COLO829 (cell line): ENCODE measurements at places on chromosomes 3 and 15.

- DNase-seq, result peak; percentile 72
These were observed 26.1 kb upstream of the KLHL6 start for GRCh38 chr3:183581496-183582155.

GRCh38 chr3:16088496-16088895 is 86.0 kb upstream of the GALNT15 start:
- no peak for DNase-seq

- DNase-seq, result no peak
These were observed 14.0 kb upstream of the LMAN1L start for GRCh38 chr15:74798388-74799254.

- DNase-seq, result no peak
These were observed 24.3 kb downstream of the OXNAD1 start for GRCh38 chr3:16289144-16289889.

GRCh38 chr3:112114576-112115160 is 18.4 kb downstream of the GCSAM start:
- DNase-seq, result no peak

DNA sequence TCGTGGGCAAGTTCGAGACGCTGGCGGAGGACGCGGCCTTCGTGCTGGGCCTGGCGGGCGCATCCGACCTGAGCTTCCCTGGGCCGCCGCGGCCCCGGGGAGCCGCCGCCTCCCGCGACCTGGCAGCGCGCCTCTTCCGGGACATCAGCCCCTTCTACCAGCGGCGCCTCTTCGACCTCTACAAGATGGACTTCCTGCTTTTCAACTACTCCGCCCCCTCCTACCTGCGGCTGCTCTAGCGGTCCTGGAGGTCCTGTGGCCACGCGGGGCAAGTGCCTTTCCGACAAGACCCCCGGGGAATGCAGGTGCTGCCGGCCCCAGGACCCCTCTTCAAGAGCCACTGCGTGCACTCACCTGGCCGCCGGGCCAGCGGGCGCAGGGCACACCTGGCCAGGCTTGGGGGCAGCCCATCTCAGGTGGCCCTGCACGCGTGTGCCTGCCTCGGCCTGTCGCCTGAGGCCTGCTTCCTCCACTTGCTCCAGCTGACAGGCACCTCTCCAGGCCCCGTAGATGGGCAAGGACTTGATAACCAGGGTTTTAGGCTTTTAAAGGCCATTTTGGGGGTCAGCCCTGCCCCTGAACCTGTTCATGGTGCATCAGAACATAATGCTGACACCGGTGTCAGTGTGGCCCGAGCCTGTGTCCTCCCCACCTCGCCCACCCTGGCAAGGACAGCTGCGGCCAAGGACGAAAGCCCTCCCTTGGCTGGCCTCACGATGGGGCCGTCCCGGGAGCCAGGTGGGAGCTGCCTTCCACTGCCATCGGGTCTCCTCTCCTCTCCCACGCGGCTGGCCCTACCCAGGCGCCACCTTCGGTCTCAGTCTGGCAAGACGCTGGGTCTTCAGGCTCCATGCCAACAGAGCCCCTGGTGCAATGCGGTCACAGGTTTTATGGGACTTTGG is 16.1 kb downstream of the C3orf22 start:
- no peak for DNase-seq

DNA sequence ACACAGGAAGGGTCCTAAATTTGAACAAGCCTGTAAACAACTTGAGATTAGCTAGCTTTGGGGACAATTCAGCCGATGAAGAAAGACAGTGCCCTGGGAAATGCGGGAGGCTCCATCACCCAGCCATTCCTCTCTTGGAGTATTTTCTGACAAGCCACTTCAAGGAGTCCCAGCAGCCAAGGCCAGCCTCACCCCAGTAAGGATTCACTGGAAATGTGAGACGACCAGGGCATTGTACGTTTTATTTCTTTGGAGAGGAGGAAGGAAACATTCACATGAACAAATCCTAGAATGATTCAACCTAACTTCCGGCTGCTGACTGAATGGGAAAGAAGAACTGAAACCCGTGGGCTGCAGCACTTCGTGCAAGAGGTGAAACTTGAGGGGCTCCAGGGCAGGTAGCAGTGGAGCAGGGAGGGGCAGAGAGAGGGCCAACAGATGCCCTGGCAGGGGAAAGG is 116.4 kb upstream of the ARHGEF3 start:
- no peak for DNase-seq

DNA sequence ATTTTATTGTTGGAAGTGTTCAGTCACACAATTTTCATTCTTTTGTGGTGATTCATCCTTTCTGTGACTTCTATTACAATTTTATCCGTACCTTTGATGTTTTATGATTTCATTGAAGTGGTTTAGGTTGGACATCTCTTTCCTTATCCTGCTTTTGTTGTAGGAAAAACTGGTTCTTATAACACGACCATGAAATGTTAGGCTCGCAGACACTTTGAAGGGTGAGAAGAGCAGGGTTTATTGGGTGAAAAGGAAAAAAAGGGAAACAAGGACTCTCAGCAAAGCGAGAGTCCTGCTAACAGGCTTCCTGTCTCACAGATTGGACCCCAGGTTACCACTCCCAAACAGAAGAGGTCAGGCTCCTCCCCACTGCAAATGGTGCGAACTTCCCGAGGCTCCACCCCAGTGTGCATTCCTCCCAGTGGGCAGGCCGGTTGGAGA is 257.4 kb downstream of the STXBP5L start:
- DNase-seq, result peak; percentile 10

GRCh38 chr15:73127302-73127936 is 75.2 kb downstream of the NEO1 start:
- DNase-seq, result peak; percentile 2

DNA sequence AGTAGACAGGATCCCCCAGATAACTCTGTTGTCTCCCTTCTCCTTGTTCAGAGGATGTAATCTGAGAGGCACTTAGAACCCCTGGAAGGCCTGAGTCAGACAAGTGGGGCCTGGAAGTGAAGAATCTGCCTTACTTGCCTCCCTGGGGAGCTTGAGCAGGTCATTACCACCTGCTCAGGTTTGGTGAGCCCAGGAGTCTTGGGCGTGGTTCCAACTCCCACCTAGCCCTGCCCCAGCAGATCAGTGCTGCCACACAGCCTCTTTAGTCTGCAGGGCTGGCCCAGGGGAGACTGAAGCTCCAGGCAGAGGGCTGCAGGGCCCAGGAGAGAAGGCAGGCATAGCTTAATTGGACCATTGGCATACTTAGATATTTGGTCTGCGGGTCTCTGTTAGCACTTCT is 230.0 kb downstream of the ERC2 start:
- DNase-seq, result no peak

GRCh38 chr3:108137460-108137814 is 46.6 kb upstream of the CD47 start:
- no peak for DNase-seq

- DNase-seq, result no peak
These were observed 348.5 kb downstream of the PYDC2 start for GRCh38 chr3:191809326-191809949.

DNA sequence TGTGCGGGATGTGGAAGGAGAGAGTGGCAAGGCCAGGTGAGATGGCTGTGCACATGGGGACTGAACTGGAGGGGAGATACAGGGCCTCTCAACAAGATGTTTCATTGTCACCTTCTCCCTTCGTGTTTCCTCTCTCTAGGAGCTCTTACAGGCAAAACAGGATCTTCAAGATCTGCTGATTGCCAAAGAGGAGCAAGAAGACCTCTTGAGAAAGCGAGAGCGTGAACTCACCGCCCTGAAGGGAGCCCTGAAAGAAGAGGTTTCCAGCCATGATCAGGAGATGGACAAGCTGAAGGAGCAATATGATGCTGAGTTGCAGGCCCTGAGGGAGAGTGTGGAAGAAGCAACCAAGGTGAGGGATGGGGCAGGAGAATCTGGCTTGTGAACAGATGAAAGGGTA is 85.2 kb downstream of the CGNL1 start:
- DNase-seq, result no peak

DNA sequence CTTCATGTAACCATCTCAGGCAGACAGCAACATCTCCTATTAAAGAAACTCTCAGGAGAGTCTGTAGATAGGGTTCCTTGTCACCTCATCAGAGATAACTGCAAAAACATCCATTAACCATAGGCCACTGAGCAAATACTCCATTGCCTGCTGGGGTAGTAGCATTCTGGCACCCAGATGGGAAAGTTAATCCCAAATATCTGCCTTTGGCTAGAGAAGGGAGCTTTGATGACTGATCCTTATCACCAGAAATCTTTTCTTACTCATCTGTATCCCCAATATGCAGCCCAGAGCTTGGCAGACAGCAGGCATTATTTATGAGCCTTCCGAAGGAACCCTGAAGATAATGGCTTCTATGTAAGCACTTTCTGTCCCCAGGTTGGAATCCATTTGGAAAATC is 173.1 kb downstream of the MFSD1 start:
- DNase-seq, result no peak

DNA sequence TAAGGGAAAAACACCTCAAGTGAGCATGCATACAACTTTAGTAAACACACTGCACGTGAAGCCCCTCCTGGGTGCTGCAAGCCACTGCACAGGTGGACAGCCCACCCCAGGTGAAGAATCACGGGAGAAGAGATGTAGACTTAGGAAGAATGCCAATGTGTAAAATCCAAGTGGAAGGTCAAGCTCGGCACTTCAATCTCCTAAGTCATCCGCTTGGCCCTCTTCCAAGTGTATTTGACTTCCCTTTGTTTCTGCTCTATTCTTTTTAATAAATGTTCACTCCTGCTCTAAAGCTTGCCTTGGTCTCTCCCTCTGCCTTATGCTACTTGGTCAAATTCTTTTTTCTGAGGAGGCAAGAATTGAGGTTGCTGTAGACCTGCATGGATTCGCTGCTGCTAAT is 316.6 kb downstream of the EDEM1 start:
- DNase-seq, result no peak

DNA sequence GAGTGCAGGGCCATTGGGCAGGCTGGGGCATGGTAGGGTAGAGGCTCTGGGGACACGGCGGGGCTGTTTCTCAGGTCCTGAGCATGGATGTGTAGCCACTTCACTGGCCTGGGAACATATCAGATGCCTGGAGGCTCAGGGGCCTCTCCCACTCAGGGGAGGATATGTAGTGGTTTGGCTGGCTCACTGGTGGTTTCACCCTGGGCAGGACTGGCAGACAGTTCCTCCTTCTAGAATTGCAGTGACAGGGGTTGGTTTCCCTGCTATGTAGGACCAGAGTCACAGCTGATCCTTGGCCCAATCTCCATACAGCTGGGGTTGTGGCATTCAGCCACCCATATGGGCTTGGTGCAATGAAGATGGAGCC is 4.8 kb upstream of the ARHGAP31 start:
- no peak for DNase-seq

DNA sequence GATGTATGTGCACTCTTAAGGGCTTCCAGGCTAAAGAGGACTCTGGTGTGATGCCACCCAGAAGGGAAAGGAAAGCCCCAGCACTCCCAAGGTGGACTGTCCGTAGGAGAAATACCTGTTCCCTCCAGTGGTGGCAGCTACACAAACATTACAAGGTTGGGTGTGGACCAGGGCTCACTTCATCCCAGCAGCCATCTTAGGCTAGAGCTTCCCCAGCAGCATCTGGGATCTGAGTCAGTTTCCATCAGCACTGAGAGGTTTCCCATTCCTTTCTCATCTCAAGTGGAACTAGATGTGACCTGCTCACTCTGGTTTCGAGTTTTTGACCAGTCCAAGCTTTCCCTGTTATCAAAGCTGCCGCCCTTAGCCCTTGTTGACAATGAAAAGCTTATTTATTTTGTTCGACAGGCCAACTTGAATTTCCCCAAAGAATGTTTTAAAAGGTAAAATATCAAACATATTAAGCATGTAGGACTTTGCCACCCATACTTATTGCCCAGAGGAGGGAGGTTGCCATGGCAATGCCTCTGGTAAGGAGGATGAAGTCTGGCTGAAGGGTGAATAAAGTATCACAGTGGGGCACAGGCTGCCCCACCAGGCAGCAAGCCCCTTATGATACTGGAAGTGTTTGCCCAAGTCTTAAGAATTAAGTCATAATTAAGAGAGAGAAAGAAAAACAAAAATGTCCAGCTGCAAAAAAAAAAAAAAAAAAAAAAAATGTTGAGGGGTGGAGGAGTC is 28.9 kb downstream of the CLDN18 start:
- no peak for DNase-seq

- DNase-seq, result no peak
These were observed 101.9 kb downstream of the TNIK start for GRCh38 chr3:171358181-171358880.

- peak; percentile 68 for DNase-seq
These were observed 129.1 kb upstream of the SEMA6D start for GRCh38 chr15:47587940-47588802.

DNA sequence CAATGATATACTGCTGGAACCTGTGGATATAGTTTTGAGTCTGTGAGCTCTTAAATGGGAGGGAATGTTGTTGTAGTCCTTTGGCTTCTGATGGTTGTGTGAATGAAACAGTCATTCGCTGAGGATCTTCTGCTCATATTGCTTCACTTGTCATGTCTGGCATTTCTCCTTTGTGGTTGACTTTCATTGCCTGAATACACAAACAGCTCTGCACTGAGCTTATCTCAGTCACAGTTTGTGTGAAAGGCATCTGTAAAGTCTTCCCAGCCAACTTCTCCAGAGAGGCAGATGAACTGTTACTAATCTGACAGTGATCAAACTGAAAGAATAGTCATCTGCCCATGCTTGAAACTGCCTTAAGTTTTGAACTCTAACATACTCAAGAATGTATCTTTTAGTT is 59.8 kb downstream of the TMED3 start:
- no peak for DNase-seq

DNA sequence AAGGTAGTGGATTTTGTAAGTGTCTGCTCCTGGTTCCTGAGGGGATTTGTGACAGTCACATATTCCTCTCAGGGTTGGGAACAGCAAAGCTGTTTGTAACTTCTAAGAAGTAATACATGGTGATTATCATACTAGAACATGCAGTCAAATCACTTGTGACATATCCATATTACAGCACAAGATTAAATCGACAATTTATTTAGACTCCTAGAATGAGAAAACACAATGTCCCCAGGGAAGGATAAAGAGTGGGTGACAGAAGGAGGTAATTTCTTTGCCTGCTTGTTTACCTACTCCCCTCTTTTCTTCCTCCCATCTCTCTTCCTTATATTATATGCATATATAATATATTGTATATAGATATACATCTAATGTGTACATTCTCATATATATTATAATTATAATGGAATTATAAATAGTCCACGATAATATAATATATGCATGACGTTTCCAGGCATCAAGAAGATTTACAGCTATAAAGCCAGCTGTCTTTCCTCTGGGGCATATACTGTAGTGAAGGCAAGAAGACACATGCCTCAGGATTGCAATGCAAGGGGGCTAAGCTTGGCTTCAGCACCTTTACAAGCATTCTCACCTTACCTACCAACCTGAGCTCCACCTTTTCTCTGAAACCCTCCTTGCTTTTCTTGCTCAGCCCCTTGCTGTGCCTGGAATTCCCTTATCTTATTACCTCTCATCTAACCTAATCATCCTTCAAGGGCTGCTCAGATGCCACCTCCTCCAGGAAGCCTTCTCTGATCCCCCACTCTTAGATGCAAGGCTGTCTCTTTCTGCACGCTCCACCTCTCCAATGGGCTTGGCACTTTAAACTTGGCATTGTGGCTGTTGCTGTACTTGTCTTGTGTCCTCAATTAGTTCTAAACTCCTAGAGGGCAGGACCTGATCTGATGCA is 73.1 kb upstream of the PIAS1 start:
- no peak for DNase-seq
